ENCODE measurements at places on chromosomes 5 and 9.

DNA sequence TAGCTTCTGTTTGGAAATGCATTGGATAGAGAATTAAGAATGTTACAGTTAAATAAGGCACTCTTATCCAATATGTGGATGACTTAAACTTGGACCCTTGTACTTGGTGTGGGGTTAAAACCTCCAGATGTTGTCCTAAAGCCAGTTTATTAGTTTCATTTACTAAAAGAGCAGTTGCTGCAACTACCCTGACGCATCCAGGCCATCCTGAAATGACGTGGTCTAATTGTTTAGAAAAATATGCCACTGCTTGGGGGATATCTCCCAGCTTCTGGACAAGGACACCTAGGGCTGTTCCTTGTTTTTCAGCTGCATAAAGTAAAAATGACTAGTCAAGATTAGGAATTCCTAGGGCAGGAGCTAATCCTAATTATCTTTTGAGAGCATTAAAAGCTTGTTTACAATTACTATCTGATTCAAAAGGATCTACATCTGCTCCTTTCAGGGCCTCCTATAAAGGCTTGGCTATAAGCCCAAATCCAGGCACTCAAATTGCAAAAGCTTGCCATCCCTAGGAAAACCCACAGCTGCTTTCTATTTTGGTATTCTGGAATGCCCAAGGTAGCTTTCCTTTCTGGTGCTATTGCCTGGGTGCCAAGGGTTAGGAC is 45.7 kb upstream of the SLCO4C1 start:
- DNase-seq: peak; percentile 2

- DNase-seq: no peak
Observed at GRCh38 chr5:76046741-76047140, 36.4 kb upstream of the SV2C start.

- DNase-seq: no peak
Observed at GRCh38 chr9:21672761-21673160, 129.7 kb upstream of the MTAP start.

GRCh38 chr5:66498791-66499207 is 97.4 kb upstream of the MAST4 start:
- DNase-seq: peak; percentile 73

DNA sequence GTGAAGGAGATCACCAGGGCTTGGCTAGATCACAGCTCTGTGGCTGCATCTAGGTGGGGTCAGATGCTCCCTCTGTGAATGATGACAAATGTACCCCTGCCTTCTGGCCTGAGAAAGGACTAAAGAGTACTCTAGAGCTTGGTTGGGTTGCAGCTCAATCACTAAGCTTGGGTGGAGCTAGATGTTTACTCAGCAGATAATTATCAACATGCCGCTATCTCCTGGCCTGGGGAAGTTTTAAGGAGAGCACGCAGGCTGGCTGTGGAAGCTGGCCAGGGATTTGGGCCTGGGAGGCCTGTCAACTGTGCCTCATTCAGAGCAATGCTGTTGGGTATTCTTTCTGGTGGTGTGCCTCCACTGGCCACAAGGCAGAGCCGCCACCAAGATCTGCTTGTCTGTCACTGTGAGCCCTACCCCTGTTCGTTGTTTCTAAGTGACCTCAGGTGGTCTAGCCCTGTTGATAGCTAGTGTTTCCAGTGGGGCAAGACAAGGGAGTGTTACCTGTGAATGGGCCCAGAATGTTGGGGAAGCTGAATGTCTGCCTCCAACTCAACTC is 181.7 kb downstream of the ADGRV1 start:
- no peak for DNase-seq

DNA sequence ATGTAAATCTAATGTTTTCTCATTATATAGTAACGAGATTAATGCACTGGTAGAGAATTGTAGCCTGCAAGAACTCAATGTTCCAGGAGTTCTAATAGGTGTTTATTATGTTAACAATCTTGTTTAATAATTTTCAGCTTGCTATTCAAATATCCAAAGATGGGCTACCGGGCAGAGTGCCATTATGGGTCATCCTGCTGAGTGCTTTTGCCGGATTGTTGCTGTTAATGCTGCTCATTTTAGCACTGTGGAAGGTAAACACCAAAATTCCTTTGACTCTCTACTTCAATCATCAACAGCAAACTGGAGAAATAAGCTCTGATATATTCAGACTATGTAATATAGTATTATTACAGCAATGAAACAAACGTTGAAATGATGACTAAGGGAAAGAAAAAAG is 41.9 kb upstream of the ITGA2 start:
- DNase-seq: peak; percentile 18

DNA sequence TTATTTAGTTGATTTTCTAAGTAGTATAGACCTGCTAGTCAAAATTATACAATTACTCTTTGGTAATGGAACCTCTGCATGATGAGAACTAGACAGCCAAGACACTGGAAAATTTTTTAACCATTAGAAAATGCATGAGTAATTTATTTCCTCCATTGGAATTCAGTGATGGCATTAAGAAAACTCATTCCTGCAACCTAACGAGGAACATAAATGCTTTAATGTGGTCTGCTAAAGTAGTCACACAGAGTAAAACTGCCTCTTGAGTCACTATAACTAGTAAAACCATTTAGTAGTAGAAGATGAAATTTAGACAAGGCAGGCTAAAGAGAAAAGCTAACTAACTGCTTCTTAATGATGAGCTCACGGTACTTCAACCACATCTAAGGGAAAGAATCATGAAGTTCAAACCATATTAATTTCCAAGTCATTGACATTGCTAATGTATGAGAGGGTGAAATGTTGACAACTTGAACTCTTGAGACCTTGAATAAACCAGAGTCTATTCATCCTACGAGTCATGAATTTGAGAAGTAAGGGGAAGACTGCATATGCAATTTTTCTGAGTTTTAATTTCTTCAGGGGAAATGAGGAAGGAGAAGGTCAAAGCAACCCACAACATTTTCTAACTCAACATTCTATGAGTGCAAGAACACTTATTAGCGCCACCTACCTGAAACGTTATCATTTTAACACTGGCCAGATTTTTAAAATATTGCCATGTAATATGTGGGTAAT is 74.4 kb downstream of the GLIS3 start:
- peak; percentile 98 for DNase-seq

- no peak for DNase-seq
Observed at GRCh38 chr5:147965715-147966114, 59.4 kb upstream of the C5orf46 start.

- DNase-seq: no peak
Observed at GRCh38 chr5:117519957-117520500, 945.4 kb upstream of the SEMA6A start.

- peak; percentile 44 for DNase-seq
Observed at GRCh38 chr5:34957857-34958690, 28.7 kb downstream of the DNAJC21 start.

- DNase-seq: no peak
Observed at GRCh38 chr9:82161876-82162275, 173.3 kb downstream of the SPATA31D1 start.

DNA sequence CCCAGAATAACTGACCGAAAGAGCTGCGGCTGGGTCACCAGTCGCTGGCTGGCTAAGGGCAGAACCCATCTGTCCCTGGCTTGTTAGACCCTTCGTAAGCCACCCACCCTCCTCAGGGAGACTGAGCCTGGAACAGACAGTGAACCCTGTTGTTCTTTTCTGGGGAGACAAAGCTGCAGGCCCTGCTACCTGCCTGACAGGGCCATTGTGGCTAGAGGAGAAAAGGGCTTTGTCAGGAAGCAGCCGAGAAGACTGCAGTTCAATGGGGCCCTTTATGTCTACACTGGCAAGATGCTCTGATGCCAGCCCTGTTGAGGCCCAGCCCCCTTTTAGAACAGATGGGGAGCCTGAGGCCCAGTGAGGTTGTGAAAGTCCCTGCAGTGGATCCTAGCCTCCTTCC is 3.7 kb upstream of the NIPAL4 start:
- no peak for DNase-seq

GRCh38 chr5:159775890-159776289 is 140.4 kb upstream of the ADRA1B start:
- peak; percentile 76 for DNase-seq

GRCh38 chr9:34376596-34377403 is at the start of gene MYORG:
Gene MYORG, minus strand, starts transcription at chr9:34376898. Its CDS starts 3,955 bp downstream, at chr9:34372943.
- DNase-seq: peak; percentile 97

DNA sequence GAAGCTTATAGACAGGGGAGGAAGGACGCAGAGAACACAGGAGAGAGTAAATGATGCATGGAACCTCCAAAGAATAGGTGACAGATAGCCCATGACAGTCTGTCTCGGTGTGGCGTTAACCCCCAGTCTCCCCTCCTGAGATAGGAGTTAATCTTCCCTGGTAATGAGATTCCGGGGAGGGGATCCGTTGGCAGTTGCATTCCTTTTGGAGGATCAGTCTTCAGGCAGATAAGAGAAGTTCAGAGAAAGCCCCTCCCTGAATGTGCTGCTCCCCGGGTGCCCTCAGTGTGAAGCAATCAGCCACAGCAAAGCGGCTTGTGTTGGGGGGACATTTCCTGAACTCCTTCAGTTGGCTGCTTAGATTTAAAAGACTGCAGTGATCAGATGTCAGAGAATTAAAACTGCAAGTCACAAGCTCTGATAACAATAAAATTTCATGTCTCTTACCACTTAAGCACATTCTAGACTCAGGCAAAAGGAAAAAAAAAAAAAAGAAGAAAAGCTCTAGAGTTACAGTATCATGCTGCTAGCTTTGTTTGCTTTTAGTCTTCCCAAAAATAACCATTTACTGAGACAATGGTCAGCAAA is 121.1 kb downstream of the EGFLAM start:
- no peak for DNase-seq

DNA sequence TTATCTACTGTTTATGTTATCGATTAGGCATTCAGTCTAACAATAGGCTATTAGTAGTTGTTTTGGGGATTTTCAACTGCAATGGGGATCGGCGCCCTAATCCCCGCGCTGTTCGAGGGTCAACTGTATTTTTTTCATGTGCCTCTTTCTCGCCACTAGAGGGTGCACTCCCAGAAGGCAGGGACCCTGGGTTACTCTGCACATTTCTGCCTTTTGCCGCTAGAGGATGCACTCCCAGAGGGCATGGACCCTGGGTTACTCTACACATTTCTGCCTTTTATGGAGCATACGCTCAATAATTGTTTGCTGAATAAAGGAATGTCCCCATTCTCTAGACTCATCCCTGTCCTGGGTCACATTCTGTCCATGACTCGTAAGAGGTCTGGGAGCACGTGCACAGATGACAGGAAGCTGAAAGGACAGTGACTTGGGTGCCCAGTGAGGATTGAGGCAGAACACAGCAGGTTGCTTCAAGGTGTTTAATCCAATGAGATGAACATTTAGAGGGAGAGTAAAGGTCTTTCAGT is 27.9 kb upstream of the RECK start:
- peak; percentile 75 for DNase-seq

DNA sequence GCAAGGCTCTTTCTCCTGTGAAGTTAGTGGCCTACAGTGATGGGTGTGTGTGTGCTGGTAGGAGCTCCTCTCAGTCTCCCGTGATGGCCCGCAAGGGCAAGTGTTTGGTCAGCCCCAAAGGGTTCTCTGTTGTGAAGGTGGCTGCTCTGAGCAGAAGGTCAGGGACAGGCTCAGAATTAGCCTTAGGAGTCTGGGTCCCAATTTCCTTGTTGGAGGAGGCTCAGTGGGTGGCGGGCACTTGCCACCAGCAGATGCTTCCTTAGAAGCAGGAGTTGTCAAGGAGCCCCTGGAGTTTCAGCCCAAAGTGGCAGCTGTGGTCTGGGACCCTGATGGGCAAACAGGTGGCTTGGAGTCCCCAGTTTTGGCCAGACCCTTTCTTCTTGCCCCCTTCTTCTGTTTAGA is 154.4 kb downstream of the MACROH2A1 start:
- no peak for DNase-seq

DNA sequence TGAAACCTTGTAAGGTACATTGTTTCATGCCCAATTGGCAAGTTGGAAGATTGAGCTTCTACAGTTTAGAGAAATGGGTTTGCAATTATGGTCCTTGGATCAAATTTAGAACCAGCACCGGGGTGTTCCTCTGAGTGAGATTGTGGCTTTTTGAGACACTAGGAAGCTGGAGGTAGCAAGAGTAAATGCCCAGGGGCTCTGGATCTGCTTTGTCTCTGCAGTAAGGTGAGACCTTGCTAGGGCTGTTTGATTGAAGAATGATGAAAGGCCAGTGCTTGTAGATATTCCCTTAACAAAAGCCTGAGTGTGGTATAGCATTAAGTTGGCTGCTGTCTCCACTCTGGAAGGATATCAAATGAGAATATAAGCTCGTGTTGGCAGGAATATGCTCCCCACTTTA is 36.0 kb downstream of the WWC1 start:
- no peak for DNase-seq

GRCh38 chr9:70085241-70085640 is 41.6 kb downstream of the MAMDC2 start:
- DNase-seq: peak; percentile 51

- DNase-seq: no peak
Observed at GRCh38 chr5:80101993-80102392, 66.8 kb downstream of the THBS4 start.
